ENCODE measurements at places on chromosomes 13 and 19.

GRCh38 chr13:60211548-60211947, 47.8 kb upstream of the DIAPH3 start:
- DNase-seq = no peak
- H3K27ac ChIP-seq = no peak overlapping the region
- no peaks in the 10 kb centered on the region for H3K36me3 ChIP-seq

DNA sequence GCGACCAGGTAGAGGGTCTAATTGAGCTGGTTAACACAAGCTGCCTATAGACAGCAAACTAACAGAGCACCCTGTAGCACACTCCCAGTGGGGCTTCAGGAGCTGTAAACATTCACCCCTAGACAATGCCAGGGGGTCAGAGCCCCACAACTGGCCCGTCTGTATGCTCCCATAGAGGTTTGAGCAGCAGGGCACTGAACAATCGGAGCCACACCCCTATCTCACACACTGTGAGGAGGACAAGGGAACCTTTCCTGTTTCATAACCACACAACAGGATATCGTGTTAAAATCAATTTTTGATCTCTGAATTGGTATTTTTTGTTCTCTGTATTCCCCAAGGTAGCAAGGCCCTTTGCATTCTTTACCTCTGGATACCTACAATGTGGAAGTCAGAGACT, 266.1 kb downstream of the SPRY2 start:
- H3K4me1 ChIP-seq = no peaks in the 10 kb centered on the region
- no peak for DNase-seq
- no peak overlapping the region for H3K4me3 ChIP-seq
- no peaks in the 10 kb centered on the region for H3K36me3 ChIP-seq

DNA sequence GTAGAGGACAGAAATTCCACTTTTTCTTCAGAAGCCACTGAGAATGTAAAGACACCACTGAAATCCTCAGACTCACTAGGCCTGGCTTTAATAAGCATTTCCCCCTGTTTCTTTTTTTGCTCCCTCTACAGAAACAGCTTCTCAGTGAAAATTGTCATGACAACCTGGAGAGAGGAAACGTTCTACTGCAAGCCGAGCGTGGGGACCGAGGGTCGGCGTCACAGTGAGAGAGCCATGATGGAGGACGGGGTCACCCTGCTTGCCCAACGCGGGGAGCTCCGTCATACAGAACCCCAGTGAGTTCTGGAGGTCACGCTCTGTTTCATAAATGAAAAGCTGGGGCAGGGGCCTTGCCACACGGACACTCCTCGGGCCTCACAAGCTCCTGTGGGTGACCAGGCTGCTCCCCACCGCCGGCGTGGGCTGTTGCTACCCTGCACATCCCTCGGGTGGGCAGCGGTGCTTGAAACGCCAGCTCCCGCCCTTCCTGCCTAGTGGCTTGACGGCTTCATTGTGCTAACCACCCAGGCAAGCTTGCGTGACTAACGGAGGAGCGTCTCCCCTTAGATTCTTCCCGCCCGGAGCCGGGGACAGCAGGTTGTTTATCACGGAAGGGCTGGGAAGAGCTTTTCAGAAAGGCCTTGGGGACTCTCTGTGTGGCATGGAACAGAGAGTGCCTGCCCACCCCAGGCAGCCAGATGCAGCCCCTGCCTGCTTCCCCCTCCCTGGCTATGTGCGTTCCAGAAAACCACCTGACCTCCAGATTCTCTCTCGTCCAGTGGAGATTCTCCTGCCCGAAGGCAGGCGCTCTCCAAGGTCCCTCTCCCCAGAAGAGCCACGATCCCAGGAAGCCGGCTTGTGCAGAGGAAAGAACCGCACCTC, 153.6 kb downstream of the KATNAL1 start:
- no peak for DNase-seq
- H3K27ac ChIP-seq = no peak overlapping the region
- no peaks in the 10 kb centered on the region for H3K27me3 ChIP-seq
- H3K36me3 ChIP-seq = no peaks in the 10 kb centered on the region

DNA sequence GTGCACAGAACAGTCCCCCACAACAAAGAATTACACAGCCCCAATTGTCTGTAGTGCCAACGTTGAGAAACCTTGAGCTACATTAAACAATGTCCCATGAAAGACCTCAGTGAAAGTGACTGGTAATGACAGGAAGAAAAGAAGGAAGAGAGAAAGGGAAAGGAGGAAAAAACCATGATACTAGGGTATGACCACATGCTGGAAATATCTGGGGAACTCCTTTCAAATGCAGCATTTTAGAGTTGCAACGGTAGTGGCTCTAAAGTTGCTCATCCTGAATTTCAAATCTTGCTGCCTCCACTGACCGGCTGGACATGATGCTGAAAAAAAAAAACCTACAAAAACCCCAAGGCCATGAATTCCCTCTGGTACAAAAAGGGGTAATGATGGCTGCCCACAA, 26.5 kb downstream of the FPR3 start:
- H3K27me3 ChIP-seq = no peaks in the 10 kb centered on the region
- H3K36me3 ChIP-seq = peaks cover 7% of the 10 kb centered on the region
- DNase-seq = no peak
- H3K4me1 ChIP-seq = no peaks in the 10 kb centered on the region
- H3K27ac ChIP-seq = no peak overlapping the region
- no peak overlapping the region for H3K4me3 ChIP-seq

- no peak for DNase-seq
- peaks cover 27% of the 10 kb centered on the region for H3K27me3 ChIP-seq
- no peaks in the 10 kb centered on the region for H3K4me1 ChIP-seq
- H3K36me3 ChIP-seq = no peaks in the 10 kb centered on the region
- H3K4me3 ChIP-seq = no peak overlapping the region
- no peak overlapping the region for H3K27ac ChIP-seq
Measured at GRCh38 chr13:23919006-23919405, 21.7 kb upstream of the C1QTNF9B start.

GRCh38 chr13:50955241-50955640, 45.6 kb downstream of the RNASEH2B start:
- no peaks in the 10 kb centered on the region for H3K27me3 ChIP-seq
- H3K4me1 ChIP-seq = no peaks in the 10 kb centered on the region
- no peak overlapping the region for H3K27ac ChIP-seq
- H3K4me3 ChIP-seq = no peak overlapping the region
- H3K36me3 ChIP-seq = peaks cover 24% of the 10 kb centered on the region

- DNase-seq = no peak
- H3K4me1 ChIP-seq = no peaks in the 10 kb centered on the region
- no peaks in the 10 kb centered on the region for H3K27me3 ChIP-seq
- no peaks in the 10 kb centered on the region for H3K36me3 ChIP-seq
- H3K4me3 ChIP-seq = no peak overlapping the region
- H3K27ac ChIP-seq = no peak overlapping the region
Measured at GRCh38 chr13:76271728-76272232, 614.4 kb downstream of the KCTD12 start.

DNA sequence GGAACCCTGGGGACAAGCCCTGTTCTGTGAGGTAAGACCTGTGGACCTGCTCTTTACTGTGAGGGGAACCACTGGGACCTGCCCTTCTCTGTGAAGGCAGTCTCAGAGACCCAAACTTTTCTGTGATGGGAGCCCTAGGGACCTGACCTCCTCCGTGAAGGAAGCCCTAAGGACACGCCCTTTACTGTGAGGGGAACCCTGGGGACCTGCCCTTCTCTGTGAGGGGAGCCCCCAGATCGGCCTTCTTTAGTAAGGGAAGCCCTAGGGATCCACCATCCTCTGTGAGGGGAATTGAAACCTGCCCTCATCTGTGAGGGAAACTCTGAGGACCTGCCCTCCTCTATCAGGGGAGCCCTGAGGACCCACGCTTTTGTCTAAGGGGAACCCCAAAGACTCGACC, 343.5 kb downstream of the UQCRFS1 start:
- no peaks in the 10 kb centered on the region for H3K4me1 ChIP-seq
- no peak for DNase-seq
- H3K27ac ChIP-seq = no peak overlapping the region
- peaks cover 4% of the 10 kb centered on the region for H3K27me3 ChIP-seq
- no peaks in the 10 kb centered on the region for H3K36me3 ChIP-seq

All from activated naive CD8-positive, alpha-beta T cell treated with anti-CD3 and anti-CD28 coated beads, Interleukin-2, amount 50 U/mL, for 24 hours (primary cell).